ENCODE measurements at places on chromosomes 16 and 17. TPM values are rescaled to one million over a fixed set of nuclear protein-coding genes. Genes with fewer than 3 reads are reported as not detected.

DNA sequence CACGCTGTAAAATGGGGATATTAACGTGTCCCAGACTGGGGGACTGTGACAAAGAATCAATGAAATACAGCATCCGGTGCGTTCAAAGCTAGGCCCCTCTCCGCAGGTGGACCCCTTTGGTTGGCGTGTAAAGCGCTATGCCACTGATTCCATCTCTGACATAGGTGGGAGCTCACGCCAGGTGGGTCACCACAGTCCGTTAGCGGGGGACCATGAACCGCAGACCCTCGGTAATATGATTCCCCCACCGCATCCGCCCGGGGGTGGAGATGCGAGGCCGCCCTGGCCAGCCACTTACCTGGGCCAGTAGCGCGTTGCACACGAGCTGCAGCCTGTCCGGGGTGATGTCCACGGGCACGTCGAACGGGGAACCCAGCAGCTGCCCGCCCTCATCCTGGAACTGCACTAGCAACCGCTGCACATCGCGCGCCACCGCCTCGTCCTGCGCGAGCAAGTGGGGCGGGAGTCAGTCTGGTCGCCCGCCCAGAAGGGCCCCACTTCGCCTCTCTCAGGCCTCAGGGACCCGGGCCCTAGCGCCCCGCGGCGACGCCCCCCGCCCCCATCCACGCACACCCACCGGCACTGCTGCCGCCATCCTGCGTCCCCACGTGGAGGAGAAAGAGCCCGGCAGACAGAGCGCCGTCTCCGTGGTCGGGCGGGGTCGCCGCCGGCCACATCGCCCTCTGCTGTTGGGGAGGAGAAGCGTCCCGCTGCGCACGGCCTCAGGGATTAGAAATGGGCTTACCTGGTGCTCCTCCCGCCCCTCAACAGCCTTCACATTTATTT is at the start of gene NLE1:
NLE1 (minus strand) TSS at position 623 of the 786 bp plus-strand sequence; CDS start at position 595, 28 bp downstream.
- H3K36me3 ChIP-seq, result peaks cover 12% of the 10 kb centered on the region
- H3K27ac ChIP-seq, result peak within 1 kb of the TSS; percentile 81
- peak within 1 kb of the TSS; percentile 81 for H3K4me3 ChIP-seq
- no peaks in the 10 kb centered on the region for H3K27me3 ChIP-seq
- peaks cover 16% of the 10 kb centered on the region for H3K4me1 ChIP-seq
- peak; percentile 90 for DNase-seq

DNA sequence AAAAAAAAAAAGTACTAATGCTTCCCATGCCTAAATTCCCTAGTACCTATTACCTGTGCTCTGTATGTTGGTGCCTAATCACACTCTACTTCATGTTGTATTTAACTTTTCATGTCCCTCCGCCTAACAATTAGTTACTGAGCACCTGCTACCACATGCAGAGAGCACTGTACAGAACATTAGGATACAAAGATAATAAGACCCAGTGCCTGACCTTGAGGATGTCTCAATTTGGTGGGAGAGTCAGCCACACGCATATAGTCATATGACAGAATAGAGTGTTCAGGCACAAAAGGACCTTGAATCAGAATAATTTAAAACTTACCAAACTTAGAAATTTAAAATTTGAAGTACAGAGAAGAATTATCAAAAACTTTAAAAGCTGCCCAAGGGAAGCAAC is 42.1 kb downstream of the USP31 start:
- H3K4me3 ChIP-seq, result no peak overlapping the region
- no peak overlapping the region for H3K27ac ChIP-seq
- no peaks in the 10 kb centered on the region for H3K36me3 ChIP-seq
- no peaks in the 10 kb centered on the region for H3K4me1 ChIP-seq
- no peaks in the 10 kb centered on the region for H3K27me3 ChIP-seq

DNA sequence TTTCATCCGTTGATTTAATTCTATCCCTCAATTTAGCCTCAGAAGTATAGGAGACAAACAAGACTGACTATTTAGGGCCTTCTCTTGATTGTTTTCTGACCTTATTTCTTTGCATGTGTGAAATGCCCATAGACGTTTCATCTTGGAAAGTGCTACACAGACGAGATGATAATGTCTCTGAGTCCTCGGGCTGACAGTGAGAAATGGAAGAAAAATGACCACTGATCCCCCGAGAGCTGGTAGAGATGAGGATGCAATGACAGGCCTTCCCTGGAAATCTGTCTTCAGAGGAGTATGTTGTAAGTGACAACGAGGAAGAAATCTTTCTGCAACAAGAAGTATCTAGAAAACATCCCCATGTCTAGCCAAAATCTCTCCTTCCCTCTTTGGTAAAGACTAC is 522.9 kb downstream of the HAPSTR1 start:
- no peak overlapping the region for H3K4me3 ChIP-seq
- no peaks in the 10 kb centered on the region for H3K36me3 ChIP-seq
- DNase-seq, result no peak
- no peak overlapping the region for H3K27ac ChIP-seq
- H3K27me3 ChIP-seq, result no peaks in the 10 kb centered on the region

GRCh38 chr16:63365649-63366304 is 1329.5 kb upstream of the CDH8 start:
- H3K4me3 ChIP-seq, result no peak overlapping the region
- no peak overlapping the region for H3K27ac ChIP-seq
- no peaks in the 10 kb centered on the region for H3K36me3 ChIP-seq
- no peak for DNase-seq
- no peaks in the 10 kb centered on the region for H3K4me1 ChIP-seq

DNA sequence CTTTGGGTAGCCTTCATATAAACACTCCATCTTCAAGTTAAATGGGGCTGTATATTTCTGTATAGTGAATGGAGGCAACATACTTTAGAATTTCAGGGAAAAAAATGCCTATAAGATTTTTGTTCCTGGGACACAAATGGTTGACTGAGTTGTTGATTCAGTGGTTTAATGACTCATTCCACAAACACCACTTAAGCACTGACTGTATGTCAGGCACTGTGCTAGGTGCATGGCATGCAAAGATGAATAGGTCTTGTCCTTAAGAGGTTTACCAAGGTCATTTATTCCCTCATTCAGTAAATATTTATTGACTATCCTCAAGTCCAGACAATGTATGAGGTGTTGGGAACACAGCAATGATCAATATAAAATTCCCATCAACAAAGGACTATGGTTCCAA is 417.1 kb downstream of the CA10 start:
- H3K27me3 ChIP-seq, result no peaks in the 10 kb centered on the region
- H3K36me3 ChIP-seq, result no peaks in the 10 kb centered on the region
- H3K4me1 ChIP-seq, result no peaks in the 10 kb centered on the region
- no peak overlapping the region for H3K27ac ChIP-seq
- no peak overlapping the region for H3K4me3 ChIP-seq
- no peak for DNase-seq

DNA sequence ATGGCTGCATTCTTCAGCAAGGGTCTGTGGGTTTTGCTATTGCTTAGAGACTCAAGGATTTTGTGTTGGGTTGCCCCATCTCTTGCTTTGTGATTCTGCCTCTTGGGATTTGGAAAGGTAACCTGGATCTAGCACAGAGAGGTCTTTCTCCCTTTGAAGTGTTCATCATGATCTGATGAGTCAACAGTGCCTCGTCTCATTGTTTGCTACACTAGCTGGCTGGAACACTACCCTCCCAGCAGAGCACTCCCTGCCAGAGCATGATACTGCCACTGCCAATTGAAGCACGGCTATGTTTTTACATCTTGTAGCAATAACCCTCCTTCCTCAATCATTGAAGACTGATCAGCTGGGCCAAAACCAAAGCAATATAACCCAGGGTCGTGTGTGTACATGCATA is 361.0 kb downstream of the CDH13 start:
- H3K36me3 ChIP-seq, result no peaks in the 10 kb centered on the region
- DNase-seq, result no peak
- no peak overlapping the region for H3K4me3 ChIP-seq

DNA sequence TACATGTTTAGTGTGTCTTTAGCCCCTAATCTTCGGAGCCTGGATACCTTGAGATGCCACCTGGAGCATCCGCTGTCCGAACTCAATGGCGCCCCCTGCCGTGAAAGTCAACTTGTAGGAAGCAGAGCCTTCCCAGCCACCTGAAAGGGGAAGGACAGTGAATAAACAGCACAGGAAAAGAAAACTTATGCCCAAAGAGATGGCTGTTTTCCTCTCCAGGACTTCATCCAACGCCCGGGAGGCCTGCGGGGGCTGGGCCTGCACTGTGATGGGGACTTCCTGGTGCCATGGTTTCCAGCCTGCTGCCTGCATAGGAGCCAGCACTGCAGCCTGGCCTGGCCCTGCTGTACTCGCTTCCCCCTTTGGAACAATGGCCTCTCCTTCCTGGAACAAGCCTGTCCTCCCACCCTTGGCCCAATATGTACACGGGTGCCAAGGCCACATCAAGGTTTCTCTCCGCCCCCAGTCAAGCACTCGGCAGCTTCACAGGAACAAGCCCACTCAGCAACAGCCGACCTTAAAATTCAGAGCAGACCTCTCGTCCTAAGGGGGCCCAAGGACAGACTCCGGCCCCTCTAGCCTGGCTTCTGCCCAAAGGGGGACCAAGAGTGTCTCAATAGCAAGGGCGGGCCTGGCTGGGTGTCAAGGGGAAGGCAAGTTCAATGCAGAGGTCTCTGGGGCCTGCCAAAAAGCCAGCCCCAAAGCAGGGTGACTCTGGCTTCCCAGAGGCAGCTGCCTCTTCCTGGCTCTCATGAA is 4.5 kb upstream of the UNC13D start:
- DNase-seq, result peak; percentile 87
- H3K4me1 ChIP-seq, result peaks cover 27% of the 10 kb centered on the region
- peaks cover 24% of the 10 kb centered on the region for H3K36me3 ChIP-seq
- peak overlapping the region; percentile 68 for H3K27ac ChIP-seq
- no peaks in the 10 kb centered on the region for H3K27me3 ChIP-seq

The HCRT gene
- total RNA-seq, result not detected

The ATP2A3 gene
- 377 TPM for total RNA-seq

The MYOCD gene
- total RNA-seq, result not detected

The EVI2B gene
- total RNA-seq, result 49.4 TPM

The AP2B1 gene
- 184 TPM for total RNA-seq

The NPTX1 gene
- total RNA-seq, result 9.3 TPM
